ENCODE measurements at places on chromosomes 1 and 21. TPM values are rescaled to one million over a fixed set of nuclear protein-coding genes. Genes with fewer than 3 reads are reported as not detected.

GPR61 gene
- not detected for total RNA-seq

SPRR2E gene
- total RNA-seq = not detected

PPT1 gene
- total RNA-seq = 80.3 TPM

CCDC181 gene
- 2.1 TPM for total RNA-seq

FOXJ3 gene
- 76.4 TPM for total RNA-seq

PTPN22 gene
- 4.1 TPM for total RNA-seq

PDZK1 gene
- total RNA-seq = 0.58 TPM

LMX1A gene
- total RNA-seq = 0.22 TPM

MCOLN3 gene
- 11.2 TPM for total RNA-seq

All from sciatic nerve (tissue), 2 donors.